ENCODE measurements at places on chromosomes 6 and 20. TPM values are rescaled to one million over a fixed set of nuclear protein-coding genes. Genes with fewer than 3 reads are reported as not detected.

- DNase-seq = no peak
These were observed 63.7 kb upstream of the PTPN1 start for GRCh38 chr20:50446351-50447101.

DNA sequence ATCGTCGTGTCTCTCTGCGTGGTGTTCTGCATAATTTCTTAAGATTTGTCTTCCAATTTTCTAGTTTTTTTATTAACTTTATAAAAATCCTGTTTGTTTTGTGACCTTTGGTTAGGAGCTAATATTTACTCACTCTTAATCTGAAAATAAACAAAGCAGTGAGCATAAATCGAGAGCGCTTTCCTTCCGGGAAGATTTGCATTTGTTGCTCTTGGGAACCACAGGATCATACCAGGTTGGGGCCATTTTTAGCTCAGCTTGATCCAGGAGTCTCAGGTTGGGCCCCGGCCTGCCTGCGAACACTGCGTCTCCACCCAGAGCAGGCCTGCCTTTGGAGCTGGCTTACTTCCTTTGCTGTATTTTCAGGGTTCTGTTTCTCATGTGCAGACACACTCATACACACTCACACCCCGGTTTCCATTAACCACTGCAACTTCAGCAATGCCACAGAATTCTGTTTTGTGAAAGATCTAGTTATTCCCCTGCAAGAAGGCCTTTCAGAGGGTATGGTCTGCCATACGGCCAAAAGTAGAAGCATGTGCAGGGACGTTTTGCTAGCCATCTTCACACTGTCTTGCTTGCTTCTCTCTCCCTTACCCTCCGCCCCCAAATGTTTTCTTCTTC is 17.3 kb downstream of the BPHL start:
- no peak for DNase-seq

Gene RPS18
- 4,641 TPM for total RNA-seq

DNA sequence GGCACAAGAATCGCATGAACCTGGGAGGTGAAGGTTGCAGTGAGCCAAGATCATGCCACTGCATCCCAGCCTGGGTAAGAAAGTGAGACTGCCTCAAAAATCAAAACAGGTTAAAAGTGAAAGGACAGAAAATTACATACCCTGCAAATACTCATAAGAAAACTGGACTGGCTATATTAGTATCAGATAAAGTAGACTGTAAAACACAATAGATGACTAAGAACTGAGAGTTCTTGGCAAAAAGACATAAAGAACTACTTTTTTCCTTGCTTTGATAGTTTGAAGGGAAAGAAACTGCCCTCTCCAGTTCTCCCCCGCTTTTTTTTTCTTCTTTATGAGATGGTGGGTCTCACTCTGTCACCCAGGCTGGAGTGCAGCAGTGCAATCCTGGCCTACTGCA is 17.0 kb downstream of the SNX3 start:
- no peak for DNase-seq

DNA sequence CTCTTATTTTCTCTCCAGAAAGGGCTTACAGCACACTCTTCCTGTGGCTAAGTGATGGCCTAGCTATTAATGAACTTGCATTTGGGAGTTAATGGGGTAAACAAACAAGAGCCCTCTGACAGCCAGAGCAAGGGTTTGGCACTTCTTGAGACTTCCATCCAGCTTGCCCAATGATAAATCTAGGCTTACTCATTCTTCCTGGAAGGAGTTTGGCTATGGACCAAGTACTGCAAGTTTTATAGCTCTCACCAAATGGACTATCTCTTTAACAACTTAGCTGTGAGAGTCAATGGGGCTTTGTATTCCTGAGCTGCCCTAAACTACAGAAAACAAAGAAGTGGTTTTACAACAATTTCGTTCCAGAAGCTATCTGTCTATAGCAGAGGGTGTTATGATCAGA is 16.7 kb upstream of the PI3 start:
- DNase-seq = no peak

- no peak for DNase-seq
These were observed 15.9 kb downstream of the NDUFAF5 start for GRCh38 chr20:13800728-13801134.

Gene GSTA3
- total RNA-seq = not detected

Gene PLCB1
- total RNA-seq = 23.1 TPM

DNA sequence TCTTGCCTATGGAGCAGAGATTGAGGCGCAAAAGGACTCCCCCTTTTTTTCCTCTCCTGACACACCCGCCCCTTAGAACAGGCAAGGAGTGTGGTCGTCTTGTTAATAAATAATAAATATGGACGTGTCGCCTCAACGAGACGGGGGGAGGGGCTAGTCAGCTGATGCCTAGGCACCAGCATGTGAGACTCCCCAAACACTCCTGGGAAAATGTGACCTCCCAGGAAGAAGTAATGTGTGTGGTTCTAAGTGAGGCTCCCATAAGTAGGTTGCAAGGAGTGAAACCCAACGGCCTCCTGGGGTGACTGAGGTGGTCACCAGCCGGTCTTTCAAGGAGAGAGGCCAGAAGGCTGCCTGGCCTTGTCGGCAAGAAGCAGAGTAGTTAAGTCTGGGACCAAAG is 1.1 kb upstream of the FAXC start:
- DNase-seq = no peak

DNA sequence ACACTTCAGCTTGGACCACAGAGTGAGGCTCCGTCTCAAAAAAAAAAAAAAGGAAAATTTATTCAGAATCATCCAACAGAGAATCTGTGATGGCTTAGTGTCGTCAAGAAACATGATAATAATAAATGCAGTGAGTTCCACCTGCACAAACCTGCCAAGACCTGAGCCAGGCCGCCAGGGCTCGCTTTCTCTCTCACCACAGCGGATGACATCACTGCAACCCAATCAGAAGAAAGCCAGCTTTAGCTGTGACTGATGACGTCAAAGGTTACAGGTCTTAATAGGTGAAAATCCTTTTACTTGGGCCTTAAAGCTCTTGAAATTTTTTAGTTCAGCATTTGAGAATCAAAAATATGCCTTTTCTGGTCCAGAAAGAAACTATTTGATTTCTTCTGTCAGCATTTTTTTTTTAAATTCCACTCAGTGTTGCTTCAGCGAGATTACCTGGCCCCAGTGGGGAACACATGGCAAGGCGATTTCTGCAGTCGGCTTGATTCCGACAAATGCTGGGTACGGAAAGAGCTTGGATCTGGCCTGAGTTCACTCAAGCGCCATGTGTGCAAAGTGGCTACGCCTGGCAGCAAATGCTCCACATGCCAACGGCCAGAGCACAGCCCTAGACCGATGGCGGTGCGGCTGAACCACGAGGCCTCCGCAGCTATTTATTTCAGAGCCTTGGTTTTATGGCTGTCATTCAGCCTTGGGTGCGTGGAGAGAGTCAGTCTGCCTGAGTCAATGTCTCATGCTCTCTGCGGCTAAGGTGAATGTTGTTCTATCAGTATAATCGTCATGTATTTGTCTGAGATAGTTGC is 105.7 kb upstream of the QKI start:
- DNase-seq = no peak

DNA sequence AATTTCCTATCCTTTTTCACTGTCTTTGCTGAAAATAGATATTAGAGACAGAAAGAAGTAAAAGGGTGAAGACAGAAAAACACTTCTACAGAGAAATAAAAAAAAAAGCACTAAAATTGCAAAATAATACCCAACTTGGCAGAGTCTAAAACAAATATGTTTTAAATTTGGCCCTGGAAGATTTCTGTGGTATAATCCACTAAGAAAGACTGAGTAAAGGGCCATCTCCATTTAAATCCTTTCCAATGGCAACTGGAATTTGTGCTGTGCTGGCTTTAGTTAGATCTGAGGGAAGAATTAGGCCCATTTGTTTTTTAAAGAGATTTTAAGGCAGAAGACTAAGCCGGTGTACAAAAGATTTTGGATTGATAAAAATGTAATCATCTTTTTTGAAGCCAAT is 321.2 kb downstream of the GJA1 start:
- DNase-seq = no peak

- DNase-seq = no peak
These were observed 291.3 kb downstream of the ALDH8A1 start for GRCh38 chr6:134658596-134658995.

- DNase-seq = no peak
These were observed 328.6 kb upstream of the PLCB4 start for GRCh38 chr20:8740265-8740664.

Gene ITPR3
- total RNA-seq = 48.3 TPM

- no peak for DNase-seq
These were observed 51.0 kb downstream of the RPS12 start for GRCh38 chr6:132865364-132865763.

Gene SNTA1
- 6.6 TPM for total RNA-seq

GRCh38 chr6:12152023-12152970 is 137.9 kb upstream of the EDN1 start:
- no peak for DNase-seq

Gene LY6G5C
- total RNA-seq = 4.6 TPM

Gene CPNE1
- total RNA-seq = 250 TPM

Gene STMND1
- total RNA-seq = not detected

DNA sequence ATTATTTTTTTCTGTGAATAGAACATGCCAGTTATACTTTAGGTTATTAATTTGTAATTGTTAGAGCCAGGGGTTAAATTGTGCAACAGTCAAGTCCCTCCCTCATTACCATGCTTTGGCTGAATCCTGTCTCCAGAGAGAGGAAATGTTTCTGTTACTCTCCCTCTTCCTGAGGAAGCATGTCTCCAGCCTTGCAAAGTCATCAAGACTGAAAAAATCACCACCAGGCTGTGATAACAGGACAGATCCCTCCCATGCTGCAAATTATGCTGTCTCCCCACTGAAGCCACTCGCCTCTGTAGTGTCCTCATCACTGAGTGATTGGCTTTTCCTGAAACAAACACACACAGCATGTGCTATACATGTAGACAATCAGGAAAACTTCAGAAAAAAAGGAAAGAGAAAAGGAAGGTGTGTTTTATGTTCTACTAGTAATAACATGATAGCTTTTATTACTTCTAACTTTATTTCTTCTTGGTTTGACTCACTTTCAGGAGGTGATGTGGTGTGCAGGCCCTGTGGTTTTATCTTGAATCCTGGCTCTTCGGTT is 290.0 kb upstream of the JAG1 start:
- DNase-seq = no peak

Gene RAET1G
- total RNA-seq = not detected

DNA sequence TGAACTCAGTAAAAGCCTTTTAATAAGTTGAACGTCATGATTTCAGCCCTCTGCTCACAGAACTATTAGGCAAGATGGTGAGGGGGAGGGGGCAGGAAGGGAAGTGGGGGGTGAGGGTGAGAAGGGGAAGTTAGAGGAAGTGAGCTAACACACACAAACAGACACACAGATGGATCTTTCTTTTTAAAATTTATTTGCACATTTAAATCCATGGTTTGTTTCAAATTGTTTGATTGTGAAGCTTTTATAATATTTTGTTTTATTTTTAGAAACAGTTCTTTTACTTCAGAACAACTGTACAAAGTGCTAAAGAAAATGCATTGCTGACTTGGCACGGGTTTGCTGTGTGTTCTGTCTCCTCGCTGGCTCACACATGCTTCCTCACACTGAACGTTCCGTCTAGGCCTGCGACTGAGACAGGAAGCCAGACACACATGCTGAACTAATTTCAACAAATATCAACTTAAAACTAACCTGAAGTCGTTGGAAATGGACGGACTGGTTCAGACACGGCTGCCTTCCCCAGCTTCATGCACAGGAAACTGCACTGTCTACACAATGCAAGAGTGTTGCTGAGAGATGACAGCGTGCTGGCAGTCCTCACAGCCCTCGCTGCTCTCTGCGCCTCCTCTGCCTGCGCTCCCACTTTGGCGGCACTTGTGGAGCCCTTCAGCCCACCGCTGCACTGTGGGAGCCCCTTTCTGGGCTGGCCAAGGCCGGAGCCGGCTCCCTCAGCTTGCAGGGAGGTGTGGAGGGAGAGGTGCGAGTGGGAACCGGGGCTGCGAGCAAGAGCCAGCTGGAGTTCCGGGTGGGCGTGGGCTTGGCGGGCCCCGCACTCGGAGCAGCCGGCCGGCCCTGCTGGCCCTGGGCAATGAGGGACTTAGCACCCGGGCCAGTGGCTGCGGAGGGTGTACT is 8.1 kb upstream of the ZBP1 start:
- DNase-seq = no peak

DNA sequence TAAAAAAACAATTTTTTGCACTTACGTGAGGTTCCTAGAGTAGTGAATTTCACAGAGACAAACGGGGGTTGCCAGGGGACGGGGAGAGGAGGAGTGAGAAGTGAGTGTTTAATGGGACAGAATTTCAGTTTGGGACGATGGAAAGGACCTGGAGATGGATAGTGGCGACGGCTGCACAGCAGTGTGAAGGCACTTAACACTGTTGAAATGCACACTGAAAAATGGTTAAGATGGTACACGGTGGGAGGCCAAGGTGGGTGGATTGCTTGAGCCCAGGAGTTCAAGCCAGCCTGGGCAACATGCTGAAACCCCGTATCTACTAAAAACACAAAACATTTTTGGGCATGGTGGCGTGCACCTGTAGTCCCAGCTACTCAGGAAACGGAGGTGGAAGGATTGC is 31.4 kb downstream of the RPP40 start:
- no peak for DNase-seq

DNA sequence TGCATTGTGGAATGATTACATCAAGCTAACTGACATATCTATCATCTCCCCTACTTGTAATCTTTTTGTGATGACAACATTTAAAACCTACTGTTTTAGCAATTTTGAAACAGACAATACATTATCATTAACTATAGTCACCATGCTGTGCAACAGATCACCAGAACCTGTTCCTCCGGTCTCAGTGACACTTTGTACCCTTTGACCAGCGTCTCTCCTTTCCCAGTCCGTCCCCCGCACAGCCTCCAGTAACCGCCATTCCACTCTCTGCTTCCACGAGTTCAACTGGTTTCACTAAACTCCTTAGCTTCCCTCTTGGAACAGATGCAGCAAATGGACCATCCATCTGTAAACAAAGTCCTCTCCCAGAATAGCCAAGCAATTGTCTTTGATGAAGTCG is 21.8 kb downstream of the LRP11 start:
- DNase-seq = no peak

Gene GRIK2
- not detected for total RNA-seq

DNA sequence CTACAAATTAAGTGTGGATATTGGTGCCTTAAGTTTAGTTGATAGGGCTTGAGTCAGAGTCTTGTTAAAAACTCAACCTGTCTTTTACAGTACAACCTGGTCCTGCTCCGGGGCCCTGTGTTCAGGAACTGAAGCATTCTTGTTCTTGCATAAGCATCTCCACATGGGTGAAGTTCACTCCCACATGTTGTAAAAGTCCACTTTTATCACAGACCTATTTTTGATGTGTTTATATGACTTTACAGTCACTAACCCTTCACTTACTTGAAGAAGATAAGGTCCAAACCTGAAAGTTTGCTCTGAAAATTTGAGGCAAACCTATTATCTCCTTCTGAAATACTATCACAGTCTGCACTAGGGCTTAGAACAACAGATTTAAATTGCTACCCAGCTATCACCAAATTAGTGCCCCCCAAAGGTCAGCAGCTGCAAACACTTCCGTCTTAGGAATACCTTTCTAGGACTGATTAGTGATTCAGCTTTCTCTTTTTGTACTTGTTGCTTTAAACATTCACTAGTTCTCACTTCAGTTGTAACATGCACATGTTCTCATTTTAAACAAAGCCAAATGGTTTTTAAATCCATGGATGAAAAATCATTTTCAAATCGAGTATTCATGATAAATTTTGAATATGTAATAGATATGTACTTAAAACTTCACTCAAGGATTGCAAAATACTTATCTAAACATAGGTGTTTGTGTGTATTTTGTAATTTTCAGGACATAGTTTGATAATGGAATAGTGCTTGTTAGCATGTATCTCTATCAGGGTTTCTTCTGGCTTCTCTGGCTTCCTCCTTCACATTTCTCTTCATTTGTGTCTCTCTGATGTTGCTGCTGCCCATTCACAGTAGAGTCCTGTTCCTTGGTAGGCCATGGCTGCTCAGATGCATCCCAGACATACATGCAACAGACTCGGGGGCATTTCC is 469.8 kb upstream of the SOX4 start:
- DNase-seq = no peak

Data from T-helper 17 cell (primary cell).